CD4-positive, alpha-beta T cell treated with Interferon alpha-2 for 1 hour (primary cell): ENCODE measurements at places on chromosomes 3 and 15.

DNA sequence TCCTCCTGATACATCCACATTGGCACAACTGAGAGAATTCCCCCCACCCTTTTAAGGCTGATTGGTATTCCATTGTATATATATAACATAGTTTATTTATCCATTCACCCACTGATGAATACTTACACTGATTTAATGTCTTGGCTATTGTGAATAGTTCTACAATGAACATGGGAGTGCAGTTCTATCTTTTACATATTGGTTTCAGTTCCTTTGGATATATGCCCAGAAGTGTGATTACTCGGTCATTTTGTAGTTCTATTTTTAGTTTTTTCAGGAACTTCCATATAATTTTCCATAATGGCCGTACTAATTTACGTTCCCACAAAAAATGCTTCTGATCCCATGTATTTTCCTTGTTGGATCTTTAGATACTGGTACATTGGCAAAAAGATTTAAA, 135.3 kb downstream of the FMN1 start:
- DNase-seq, result no peak

DNA sequence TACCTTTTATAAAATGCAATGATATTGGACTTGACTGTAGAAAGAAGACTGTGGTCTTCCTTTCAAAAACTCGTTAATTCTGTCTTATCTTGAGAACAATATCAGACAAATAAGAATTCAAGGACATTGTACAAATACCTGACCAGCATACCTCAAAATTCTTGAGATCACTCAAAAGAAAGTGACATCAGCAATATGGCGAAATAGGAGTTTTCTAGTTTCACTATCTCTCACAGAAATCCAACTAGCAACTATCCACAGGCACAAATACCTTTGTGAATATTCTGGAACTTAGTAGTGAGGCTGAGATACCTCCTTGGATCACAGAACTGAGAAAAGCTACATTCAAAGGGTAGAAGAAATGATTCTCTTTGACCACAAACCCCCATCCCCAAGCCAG, 419.7 kb downstream of the ZNF385D start:
- DNase-seq, result no peak

GRCh38 chr15:57301307-57301706, 75.0 kb upstream of the CGNL1 start:
- no peak for DNase-seq

DNA sequence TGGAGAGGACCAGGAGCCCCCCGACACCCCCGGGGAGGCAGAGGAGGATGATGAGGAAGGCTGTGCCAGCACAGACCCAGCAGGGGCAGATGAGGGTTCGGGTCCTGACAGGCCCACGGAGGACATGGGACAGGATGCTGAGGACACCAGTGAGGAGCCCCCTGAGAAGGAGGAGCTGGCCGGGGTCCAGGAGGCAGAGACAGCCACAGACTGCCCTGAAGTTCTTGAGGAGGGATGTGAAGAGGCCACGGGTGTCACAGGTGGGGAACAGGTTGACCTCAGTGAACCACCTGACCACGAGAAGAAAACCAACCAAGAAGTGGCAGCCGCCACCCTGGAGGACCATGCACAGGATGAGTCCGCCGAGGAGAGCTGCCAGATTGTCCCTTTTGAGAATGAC, 909 bp downstream of the FGD5 start:
- no peak for DNase-seq

DNA sequence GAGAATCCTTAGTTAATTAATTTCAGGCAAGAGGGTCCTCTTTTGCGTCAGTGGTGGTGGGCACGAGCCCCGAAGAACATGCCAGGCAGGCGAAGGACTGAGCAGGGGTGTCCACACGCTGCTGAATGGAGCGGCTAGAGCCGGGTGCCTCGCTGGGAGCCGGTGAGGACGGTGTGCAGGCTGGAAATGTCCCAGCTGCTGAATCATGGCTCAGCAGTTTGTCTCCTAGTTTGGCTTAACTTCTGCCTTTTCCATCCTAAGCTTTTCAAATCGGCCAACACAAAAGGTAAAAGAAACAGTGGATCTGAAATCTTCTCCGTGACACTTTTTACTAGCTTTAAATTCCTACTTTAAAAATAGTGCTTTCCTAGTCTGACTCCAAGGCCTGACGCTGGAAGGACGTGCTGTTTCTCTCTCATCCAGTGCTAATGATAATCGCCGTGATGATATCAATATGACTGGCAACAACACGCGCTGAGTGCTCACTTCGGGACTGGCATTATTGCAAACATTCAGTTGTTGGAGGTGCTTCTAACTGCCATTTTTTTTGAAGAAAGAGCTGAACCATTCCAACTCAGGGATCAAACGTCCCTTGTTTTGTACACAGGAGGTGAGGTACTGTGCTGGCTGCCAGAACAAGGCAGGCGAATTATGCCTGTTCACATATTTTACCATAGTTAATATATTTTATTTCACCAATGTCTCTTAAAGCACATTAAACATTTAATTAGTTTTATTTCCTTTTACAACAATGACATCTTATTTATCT, 19.8 kb downstream of the PCSK6 start:
- DNase-seq, result no peak

DNA sequence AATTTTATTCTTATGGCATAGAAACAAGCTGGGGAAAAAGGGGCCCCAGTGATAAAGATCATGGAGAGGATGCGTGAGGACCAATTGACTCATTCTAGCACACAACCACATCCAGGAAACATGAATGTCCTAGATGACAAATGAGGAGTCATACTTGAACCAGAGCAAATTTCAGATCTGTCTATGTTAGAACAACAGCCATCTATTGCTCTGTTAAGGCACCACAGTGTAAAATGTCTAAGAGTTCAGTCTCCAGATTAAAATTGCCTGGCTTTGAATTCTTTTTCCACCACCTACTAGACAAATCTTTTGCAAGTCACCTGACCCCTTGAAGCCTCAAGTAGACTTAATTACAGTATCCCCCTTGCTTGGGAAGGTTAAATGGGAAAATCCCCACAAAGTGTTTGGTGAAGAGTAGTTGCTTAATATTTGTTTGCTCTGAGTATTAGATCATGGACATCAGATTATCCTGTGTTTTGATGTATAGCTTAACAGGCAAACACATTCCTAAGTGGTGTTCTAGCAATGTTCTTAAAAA, 258.7 kb upstream of the TGFBR2 start:
- no peak for DNase-seq

- no peak for DNase-seq
These were observed 539 bp upstream of the LAMB2 start for GRCh38 chr3:49133226-49133951.
